Stimulated activated CD4-positive, alpha-beta T cell treated with anti-CD3 and anti-CD28 coated beads, Interleukin-4, amount 100 ng/mL, for 24 hours (primary cell): ENCODE measurements at places on chromosomes 7 and 10.

DNA sequence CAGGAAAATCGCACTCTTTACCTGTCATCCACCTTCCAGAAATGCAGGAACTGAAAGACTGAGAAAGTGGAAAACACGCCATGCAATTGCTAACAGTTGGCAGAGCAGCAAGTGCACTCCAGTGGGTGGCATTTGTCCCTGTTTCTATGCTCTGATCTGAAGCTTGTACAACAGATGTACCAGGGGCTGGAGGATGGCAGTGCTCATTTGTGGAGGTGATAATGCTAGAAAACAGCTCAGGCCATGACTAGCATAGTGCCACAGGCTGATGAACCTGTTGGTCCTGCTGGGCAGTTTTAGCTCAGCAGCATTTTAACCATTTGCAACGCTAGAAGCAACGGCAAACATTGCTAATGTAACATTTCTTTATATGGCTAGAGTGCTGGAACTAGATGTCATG lies 199.9 kb upstream of the NRP1 start:
- no peak for DNase-seq

GRCh38 chr10:88853155-88853881 lies 1.7 kb upstream of the ANKRD22 start:
- no peak for DNase-seq

- DNase-seq, result no peak
Measured at GRCh38 chr7:27224983-27225934, 17.3 kb upstream of the EVX1 start.

DNA sequence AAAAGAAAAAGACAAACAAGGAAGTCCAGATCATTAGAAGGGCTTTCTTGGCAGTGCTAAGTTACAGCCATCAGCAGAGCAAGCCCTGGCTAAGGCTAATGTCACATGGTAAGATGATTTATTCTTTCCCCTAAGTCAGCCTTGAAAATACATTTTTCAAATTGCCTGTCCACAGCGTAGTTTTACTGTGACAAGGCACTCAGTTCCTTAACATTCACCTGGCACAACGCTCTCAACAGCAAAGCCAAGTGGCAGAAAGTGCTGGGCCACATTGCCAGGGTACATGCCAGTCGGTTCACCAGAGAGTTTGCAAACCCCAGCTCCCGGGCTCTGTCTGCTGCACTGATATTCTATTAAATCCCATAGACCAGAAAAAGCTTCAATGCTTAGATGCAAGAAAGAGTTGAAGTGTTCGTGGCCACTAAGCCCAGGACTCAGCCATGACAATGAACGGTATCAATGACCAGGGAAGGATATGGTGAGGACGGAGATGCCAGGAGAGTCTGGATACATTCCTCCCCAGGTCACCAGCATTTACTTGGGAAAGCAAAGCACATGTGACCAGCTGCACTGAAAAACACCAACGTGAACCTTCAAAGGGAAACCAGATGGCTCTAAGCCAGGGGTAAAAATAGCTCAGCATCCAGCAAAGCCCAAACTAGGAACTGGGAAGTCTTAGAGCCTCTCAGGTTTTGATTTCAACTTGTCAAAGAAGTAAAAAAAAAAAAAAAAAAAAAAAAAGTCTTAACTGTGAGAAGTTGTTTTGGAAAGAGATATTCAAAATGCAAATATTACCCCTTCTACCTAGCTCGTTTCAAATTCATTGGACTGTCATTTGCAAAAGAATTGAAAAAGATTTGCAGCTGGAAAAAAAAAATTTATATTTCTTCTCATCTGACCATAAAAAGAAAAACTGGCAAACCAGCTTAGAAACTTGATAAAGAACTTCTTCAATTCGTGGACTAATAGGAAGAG lies 23.9 kb upstream of the MPP7 start:
- no peak for DNase-seq

DNA sequence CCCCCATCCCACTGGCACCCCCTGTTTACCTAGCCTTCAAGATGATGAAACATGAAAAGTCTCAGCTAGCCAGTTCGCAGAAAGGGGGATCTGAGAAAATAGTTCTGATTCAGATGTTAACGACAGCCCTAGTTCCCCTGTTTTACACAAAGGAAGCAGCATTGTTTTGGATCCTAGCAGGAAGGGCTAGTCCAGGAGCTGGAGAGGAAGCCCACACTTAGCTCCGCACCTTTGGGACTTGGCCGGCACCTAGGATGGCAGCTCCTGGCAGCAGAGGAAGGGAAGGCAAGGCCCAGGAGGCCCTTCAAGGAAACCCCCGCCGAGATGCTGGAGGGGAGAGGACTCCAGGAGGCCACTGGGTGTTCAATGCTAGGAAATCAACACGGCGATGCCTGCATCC lies 29.0 kb upstream of the MGMT start:
- no peak for DNase-seq

DNA sequence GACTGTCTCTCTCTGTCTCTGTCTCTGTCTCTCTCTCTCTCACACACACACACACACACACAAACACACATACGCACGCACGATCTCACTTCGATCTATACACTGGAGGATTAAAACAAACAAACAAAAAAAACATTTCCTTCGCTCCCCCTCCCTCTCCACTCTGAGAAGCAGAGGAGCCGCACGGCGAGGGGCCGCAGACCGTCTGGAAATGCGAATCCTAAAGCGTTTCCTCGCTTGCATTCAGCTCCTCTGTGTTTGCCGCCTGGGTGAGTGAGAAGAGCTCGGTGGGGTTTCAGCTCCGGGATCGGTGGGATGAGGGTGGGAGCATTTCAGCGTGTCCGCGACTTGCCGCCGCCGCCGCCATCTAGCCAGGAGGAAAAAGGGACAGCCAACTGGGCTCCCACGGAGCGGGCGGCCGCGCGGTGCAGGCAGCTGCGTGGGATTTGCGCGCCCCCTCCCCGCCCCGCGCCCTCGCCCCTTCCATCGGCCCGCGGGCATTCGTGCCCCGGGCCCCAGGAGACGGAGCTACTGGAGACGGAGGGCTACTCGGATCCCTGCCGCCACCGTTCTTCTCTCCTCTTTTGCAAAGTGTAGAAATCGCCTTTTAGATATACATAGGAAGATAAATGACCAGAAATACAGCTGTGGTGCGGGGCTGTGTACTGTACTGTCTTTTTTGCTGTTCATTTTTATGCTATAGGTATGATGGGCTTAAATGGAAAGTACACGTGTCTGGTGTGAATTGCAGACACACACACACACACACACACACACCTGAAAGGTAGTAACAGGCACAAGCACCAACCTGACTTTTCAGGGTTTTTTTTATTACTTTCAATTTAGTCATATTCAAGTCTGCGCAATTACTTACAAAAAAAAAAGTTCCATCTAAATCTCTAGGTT lies 581 bp downstream of the PTPRZ1 start:
- no peak for DNase-seq

GRCh38 chr10:114810926-114811325 lies 10.7 kb upstream of the FHIP2A start:
- DNase-seq, result no peak

DNA sequence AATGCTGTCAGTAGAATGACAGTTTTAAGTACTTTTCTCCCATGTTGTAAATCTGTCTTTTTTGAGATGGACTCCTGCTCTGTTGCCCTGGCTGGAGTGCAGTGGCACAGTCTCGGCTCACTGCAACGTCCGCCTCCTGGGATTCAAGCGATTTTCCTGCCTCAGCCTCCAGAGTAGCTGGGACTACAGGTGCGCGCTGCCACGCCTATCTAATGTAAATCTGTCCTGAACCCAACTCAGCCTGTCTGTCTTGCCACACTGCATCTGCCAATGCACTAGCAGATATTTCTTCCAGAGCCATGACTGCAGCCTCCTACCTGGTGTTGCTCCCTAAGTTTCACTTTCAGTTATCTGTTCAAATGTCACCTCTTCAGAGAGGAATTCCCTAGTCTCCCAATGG lies 264.1 kb downstream of the PHF14 start:
- DNase-seq, result no peak

GRCh38 chr10:73408061-73408460 lies 5.8 kb downstream of the ANXA7 start:
- DNase-seq, result no peak

- no peak for DNase-seq
Measured at GRCh38 chr10:117241541-117242462, 888 bp downstream of the SLC18A2 start.

DNA sequence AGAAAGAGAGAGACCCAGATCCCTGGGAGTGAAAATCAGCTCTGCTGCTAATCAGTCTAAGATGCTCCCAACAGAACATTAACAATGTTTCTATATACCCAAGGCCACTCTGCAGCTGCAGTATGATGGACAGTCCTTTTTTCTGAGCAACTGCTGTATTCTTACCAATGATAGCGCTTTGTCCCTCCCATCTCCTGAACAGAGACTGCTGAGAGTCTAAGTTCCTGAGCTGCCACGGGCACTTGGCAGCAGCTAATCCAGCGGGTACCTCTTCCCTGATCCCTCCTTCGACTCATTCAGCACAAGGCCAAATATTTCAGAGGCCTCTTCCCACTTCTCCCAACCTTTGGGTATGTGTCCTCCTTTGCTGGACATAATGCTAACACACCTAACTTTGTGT lies 7.7 kb downstream of the CPVL start:
- DNase-seq, result no peak

DNA sequence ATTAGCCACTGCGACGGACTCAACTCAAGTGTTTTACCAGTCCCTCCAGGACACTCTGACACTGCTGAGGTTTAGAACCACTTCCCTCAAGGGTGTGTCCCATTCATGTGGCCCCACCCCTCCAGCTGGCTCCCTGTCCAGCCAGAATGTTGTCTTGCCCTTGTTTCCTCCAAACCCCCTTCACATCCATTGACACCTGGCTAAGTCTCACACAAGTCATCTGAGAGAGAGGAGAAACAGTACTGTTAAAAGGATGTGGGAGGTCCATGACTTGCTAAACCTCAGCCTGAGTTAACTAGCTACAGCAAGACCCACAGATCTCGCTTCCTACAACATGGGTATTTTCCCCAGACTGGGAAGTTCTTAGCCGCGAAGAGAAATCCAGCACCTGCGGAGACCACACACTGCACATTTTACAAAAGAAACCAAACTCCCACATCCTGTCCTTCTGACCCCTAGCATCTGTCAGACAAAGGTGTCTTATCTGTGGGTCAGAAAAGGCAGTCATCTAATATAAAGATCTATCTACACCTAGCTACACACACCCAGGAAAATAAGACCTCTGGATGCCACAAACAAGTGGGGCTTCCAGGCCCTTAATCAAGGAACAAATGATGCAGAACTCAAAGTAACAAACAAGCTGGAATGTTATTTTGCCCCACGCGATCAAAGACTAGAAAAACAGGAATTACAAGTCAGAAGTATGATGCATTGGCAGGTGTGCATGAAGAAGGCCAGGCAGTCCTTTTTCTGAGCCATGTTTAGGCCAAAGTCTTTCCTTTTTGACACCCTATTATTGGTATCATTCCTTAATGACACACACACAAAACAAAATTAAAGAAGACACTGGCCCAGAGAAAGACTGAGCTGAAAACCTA lies 13.9 kb downstream of the OSBPL3 start:
- DNase-seq, result peak; percentile 57
